Mammary epithelial cell (primary cell): ENCODE measurements at places on chromosomes 7 and 10. TPM values are rescaled to one million over a fixed set of nuclear protein-coding genes. Genes with fewer than 3 reads are reported as not detected.

The CABCOCO1 gene
- not detected for total RNA-seq

The C10orf105 gene
- total RNA-seq, result under 0.01 TPM

The MRLN gene
- not detected for total RNA-seq

The SLC29A4 gene
- total RNA-seq, result 4.8 TPM

The C7orf25 gene
- total RNA-seq, result 7.3 and 8.2 TPM in 2 replicates

The PRPS1L1 gene
- total RNA-seq, result not detected in 2 replicates

The ADCY1 gene
- 3.5 TPM for total RNA-seq

The LEP gene
- not detected in 2 replicates for total RNA-seq

The MDH2 gene
- 188 and 227 TPM in 2 replicates for total RNA-seq

The PSD gene
- 0.56 and 0.82 TPM in 2 replicates for total RNA-seq

The FRA10AC1 gene
- 10.8 TPM for total RNA-seq

The AGMO gene
- not detected for total RNA-seq

The EBLN1 gene
- not detected in 2 replicates for total RNA-seq

The JAKMIP3 gene
- total RNA-seq, result 0.50 TPM

The NME8 gene
- not detected for total RNA-seq

The SFRP5 gene
- not detected in 2 replicates for total RNA-seq

The EPO gene
- not detected for total RNA-seq

The TMEM178B gene
- total RNA-seq, result 0.05 and 0.07 TPM in 2 replicates

The DNTT gene
- total RNA-seq, result not detected

The HEPACAM2 gene
- not detected in 2 replicates for total RNA-seq

The TLX1 gene
- not detected in 2 replicates for total RNA-seq

The LLCFC1 gene
- not detected for total RNA-seq

The TOMM7 gene
- 239 and 284 TPM in 2 replicates for total RNA-seq

The HTR7 gene
- total RNA-seq, result 20.2 TPM

The ACSL5 gene
- 0.17 TPM for total RNA-seq

The ASZ1 gene
- not detected in 2 replicates for total RNA-seq

The COL26A1 gene
- not detected for total RNA-seq

The PLCE1 gene
- total RNA-seq, result 2.2 TPM

The ASB10 gene
- total RNA-seq, result not detected in 2 replicates

The BTBD16 gene
- total RNA-seq, result not detected

The GNGT1 gene
- total RNA-seq, result not detected in 2 replicates

The SPDYE11 gene
- total RNA-seq, result 0.17 TPM

The PILRB gene
- 35.0 and 38.0 TPM in 2 replicates for total RNA-seq

The SYT15 gene
- total RNA-seq, result 0.68 and 0.83 TPM in 2 replicates

The GBX1 gene
- not detected in 2 replicates for total RNA-seq
